ENCODE measurements at places on chromosomes 2 and 18. TPM values are rescaled to one million over a fixed set of nuclear protein-coding genes. Genes with fewer than 3 reads are reported as not detected.

DNA sequence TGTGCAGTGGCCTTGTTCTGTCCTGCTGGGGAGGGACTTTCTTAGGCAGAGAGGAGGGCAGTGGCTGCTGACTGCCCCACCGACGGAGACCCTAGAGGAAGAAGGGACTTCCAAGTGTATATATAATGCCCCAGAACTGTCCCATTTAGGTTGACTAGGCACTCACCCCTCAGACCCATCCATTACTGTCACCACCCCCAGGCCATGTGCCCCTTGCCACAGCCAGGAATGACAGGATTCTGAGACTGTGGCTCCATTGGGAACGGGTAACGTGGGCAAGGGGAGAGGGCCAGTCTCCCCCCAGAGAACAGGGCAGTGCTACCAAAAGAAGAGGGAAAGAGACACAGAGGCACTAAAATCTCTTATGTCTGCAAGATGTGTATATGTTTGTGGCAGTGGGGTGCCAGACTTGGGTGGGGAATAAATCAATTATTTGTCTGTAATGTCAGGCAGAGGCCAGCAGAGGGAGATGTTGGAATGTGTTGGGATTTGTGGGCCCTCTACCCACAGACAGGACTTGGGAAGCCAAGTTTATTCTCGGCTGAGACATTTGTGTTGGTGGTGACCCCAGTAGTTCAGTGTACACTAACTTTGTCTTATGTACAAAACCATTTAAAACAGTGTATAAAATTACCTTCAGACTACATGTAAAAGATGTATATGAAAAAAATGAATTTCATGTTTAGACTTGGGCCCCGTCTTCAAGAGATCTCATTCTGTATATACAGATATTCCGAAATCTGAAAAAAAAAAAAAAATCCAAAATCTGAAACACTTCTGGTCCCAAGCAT is 24.0 kb upstream of the TMEM37 start:
- DNase-seq: peak; percentile 32

DNA sequence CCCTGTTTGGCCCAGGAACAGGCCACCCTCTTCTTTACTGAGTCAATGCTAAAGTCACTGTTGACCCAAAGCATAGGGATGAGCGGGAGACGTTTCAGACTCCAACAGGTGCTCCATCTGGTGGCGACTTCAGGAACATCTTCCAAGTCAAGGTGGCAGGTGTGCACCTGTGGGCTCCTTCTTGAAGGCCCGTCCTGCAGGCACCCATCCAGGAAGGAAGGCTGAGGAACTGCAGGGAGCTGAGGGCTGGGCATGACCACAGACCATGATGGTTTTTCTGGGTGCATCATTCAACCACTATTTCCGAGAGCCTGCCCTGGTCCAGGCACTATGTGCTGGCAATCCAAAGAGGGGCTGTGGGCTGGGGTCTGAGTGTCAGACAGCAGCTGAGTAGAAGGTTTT is 142.8 kb downstream of the NDUFA10 start:
- no peak for DNase-seq

DNA sequence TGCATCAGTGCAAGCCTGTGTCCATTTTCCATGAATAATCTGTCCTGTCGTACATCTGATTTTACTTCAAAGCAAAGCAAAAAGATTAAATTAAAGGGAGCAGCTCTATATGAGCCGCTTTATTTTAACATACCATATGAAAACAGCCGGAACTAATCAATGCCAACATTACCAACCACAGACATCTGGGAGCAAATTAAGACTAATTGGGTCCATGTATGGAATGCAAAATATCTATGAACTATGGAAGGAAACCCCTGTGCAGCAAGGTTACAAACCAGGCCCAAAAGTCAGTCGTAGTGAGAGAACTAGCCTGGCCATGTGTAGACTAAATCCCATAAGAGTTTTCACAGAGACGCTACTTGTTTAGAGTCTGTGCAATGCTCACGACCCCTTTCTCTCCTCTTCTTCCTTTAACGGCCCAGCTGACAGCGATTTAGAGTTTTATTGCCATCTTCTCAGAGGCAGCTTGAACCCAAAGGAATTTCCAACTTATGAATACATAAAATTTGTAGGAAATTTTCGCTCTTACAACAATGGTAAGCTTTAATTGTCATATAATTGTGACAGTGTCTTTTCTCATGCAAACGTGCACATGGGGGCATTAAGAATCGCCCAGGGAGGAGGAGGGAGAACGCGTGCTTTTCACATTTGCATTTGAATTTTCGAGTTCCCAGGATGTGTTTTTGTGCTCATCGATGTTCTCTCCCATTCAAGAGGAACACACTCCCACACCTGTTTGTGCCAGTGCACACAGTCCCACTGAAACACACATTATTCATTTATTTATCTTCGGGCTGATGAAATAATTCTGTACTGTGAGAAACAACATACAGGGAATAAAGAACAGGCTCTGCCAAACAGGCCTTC is 52.9 kb upstream of the RPL31 start:
- DNase-seq: no peak

CNDP1 gene
- total RNA-seq: not detected

CFAP53 gene
- total RNA-seq: 0.18 TPM
